ENCODE measurements at places on chromosomes 12 and 14. TPM values are rescaled to one million over a fixed set of nuclear protein-coding genes. Genes with fewer than 3 reads are reported as not detected.

RND1 gene
- 0.85 TPM for total RNA-seq

PRKD1 gene
- total RNA-seq = 34.6 TPM

TTC5 gene
- total RNA-seq = 7.8 TPM

NPFF gene
- total RNA-seq = 2.8 TPM

HSPB8 gene
- total RNA-seq = 129 TPM

OTUB2 gene
- total RNA-seq = 0.21 TPM

KLRD1 gene
- 0.11 TPM for total RNA-seq

P3H3 gene
- total RNA-seq = 62.2 TPM

NEDD8 gene
- 72.8 TPM for total RNA-seq

ERP27 gene
- total RNA-seq = not detected

TUNAR gene
- total RNA-seq = not detected

PTPRR gene
- total RNA-seq = not detected

LMBR1L gene
- total RNA-seq = 74.2 TPM

SERPINA5 gene
- total RNA-seq = 4.3 TPM

STYK1 gene
- total RNA-seq = 0.21 TPM

DCN gene
- 443 TPM for total RNA-seq

ESPL1 gene
- total RNA-seq = not detected

TESPA1 gene
- not detected for total RNA-seq

ASCL1 gene
- not detected for total RNA-seq

SSPN gene
- total RNA-seq = 56.3 TPM

TEX22 gene
- total RNA-seq = not detected

NTF3 gene
- 58.9 TPM for total RNA-seq

ATF1 gene
- total RNA-seq = 6.8 TPM

TMEM117 gene
- 0.43 TPM for total RNA-seq

FAM181A gene
- not detected for total RNA-seq
